Subcutaneous adipose tissue (tissue), 4 donors: ENCODE measurements at places on chromosomes 6 and 20. TPM values are rescaled to one million over a fixed set of nuclear protein-coding genes. Genes with fewer than 3 reads are reported as not detected.

Gene SLC17A4
- not detected for total RNA-seq

Gene LINC00237
- total RNA-seq: not detected

Gene FYN
- total RNA-seq: 237 TPM

Gene ABHD16B
- not detected for total RNA-seq

Gene PEDS1
- 34.9 TPM for total RNA-seq

Gene ARFGAP1
- total RNA-seq: 24.9 TPM

Gene PIGT
- 90.4 TPM for total RNA-seq

Gene NPEPL1
- 53.3 TPM for total RNA-seq

Gene PFDN4
- total RNA-seq: 76.8 TPM

Gene PERP
- 37.8 TPM for total RNA-seq

Gene DPM1
- 53.1 TPM for total RNA-seq

Gene KLHDC3
- total RNA-seq: 75.5 TPM

Gene HLA-DRB1
- 86.9 TPM for total RNA-seq

Gene TRERF1
- total RNA-seq: 3.5 TPM
